Left lung (tissue), 14 donors: ENCODE measurements at places on chromosomes 2 and 18. TPM values are rescaled to one million over a fixed set of nuclear protein-coding genes. Genes with fewer than 3 reads are reported as not detected.

DNA sequence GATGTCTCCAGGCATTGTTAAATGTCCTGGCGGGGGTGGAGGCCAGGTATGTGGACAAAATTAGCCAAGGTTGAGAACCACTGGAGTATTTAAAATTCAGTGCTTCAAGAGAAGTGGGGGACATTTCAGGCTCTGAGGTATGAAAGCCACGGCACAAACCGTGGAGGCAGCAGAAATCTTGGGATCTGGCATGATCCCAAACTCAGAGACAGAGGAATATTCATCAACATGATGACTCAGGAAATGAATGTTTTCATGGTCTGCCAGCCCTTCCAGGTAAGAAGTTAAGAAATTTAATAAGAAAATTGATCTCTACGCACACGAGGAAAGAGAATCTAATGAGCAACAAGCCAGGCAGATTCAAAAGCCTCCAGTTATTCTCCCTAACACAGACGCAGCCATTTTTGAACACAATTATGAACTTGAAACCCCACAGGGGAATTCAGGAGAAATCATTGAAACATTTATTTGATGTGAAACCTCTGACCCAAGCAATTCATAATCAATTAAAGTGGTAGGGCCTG is 11.3 kb upstream of the GRP start:
- DNase-seq: no peak

The ADGRF3 gene
- polyA plus RNA-seq: 2.0 TPM

The KYNU gene
- 0.74 TPM for polyA plus RNA-seq

- DNase-seq: peak; percentile 76
These were observed 1.3 kb downstream of the PKP4 start for GRCh38 chr2:158457826-158458616.

The LAMA1 gene
- polyA plus RNA-seq: 14.7 TPM

DNA sequence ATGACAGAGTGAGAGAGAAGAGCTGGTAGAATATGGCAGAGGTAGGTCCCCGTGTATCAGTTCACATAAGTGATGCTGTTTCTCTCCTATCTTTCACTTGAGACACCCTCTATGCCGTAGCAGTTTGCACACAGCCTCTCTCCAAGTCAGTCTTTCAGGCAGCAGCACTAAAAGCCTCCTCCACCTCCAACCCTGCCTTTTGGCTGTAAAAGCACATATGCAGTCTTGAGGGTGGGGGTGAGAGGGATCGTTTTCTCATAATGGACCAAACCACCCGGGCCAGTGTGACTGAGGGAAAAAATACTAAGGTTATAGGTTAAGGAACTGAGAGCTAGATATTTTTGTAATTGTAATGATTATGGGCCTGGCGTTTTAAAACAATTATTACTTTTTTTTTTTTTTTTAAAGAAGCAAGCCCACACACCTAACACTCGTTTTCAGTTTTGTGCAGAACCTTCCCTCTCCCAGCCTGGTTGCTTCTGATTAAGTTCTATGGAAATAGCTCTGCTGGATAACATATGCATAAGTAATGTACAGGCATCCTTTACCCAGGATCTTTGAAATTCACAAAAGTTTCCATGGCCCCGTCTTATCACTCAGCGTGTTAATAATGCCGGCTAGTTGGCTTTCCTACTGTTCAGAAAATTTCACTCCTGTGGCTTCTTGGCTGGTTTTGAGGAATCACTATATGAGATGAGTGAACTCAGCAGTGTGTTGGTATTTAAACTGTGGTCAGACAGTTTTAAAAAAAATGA is 112.2 kb upstream of the MEIS1 start:
- DNase-seq: peak; percentile 26

DNA sequence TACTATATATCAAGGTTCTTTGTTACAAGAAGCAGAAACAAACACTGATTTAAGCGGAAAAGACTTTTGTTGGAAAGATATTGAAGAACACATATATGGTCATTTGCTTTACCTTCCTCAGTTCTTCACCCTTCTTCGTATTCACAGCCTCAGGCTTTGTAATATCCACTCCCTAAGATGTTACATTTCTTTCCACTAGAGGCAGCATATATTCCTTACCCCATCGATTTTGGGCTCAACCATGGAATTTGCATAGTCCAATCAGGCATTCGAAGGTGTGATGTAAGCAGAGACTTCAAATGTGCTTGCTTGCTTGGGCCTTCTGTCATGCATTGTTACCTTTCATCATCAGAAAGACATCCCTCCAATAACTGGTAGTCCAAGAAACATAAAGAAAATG is 287.4 kb downstream of the PID1 start:
- no peak for DNase-seq

The ANKRD30B gene
- polyA plus RNA-seq: not detected

GRCh38 chr2:16487686-16488085 is 177.9 kb downstream of the CYRIA start:
- no peak for DNase-seq

- DNase-seq: no peak
These were observed 129.0 kb downstream of the GPD2 start for GRCh38 chr2:156565066-156565710.

The KCNK3 gene
- 22.7 TPM for polyA plus RNA-seq

- DNase-seq: no peak
These were observed 289.5 kb upstream of the SLC14A2 start for GRCh38 chr18:45325778-45326177.

GRCh38 chr2:188798159-188798558 is 176.0 kb upstream of the COL3A1 start:
- DNase-seq: peak; percentile 41

DNA sequence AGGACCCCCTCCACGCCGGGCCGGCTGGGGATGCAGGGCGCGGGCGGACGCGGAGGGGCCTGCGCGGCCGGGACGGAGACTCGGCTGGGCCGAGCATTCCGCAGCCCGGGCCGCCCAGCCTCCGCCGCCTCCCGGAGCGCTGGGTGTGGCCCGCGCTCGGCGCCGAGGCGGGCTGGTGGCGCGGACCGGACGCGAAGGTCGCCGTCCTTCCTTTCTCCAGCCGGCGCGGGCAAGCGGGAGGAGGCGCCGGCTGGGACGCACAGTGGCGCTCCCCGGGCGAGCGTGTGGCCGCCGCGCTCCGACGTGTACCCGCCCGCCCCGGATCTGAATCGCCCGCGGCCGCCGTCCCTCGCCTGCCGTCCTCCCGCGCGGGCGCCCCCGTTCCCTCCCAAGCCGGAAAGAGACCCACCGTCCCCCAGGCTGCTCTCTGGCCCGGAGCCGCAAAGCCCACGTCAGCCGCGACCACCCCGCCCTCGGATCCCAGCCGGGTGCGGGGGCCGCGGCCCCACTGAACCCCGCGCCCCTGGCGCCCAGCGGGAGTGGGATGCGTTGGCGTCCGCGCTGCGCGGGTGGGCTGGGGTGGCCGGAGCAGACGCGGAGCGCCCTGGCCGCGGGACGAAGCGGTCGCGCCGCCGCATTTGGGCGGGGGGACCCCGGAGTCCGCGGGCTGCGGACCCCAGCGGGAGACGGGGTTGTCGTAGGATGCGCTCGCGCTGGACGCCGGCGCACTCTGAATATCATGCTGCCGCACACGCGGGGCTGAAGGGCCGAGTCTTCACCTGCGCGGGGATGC is 634 bp downstream of the SPATS2L start:
- DNase-seq: peak; percentile 38

The LTBP1 gene
- 52.1 TPM for polyA plus RNA-seq

GRCh38 chr18:67735506-67735905 is 219.0 kb upstream of the DSEL start:
- no peak for DNase-seq

The FEV gene
- not detected for polyA plus RNA-seq
